ENCODE measurements at places on chromosomes 2 and 18.

DNA sequence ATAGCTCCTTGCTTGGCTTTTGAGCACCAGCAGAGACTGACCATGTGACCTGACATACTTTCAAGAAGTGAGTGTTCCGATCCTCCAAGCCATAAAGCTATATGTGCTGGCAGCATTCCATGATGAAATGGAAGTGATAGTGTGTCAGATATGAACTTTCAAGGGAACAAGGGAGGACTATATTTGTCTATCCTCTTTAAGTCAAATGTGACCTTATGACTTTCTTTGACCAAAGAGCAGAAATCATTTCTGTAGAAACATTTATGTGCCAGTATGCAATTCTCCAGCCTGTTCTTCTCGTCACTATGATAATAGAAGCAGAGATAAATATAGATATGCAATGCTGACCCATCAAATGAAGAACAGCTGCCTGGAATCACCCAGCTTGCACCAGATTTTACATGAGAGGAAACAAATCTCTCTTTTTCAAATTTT is 14.4 kb downstream of the HYCC2 start:
- no peak for DNase-seq

- DNase-seq = no peak
Measured at GRCh38 chr2:150997702-150998440, 263.8 kb downstream of the RBM43 start.

DNA sequence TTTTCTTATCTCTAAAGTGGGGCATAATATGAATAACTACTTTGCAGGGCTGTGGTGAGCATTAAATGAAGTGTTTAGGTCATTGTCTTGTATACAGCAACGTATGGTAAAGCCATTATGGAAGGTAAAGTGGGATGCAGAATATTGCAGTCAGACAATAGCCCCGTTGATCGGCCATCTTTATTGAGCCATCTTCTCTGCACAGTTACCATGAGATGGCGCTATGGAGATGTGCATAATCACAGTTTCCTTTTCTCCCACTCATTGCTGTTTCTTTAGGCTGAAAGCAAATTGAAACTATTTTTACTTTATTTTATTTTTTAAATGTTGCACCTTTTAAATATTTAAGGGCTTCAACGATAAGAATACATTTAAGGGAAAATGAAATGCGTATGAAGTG is 108.9 kb downstream of the THSD7B start:
- no peak for DNase-seq

- no peak for DNase-seq
Measured at GRCh38 chr2:160402997-160403979, 90.3 kb downstream of the RBMS1 start.

- DNase-seq = no peak
Measured at GRCh38 chr18:42929181-42929580, 186.3 kb downstream of the RIT2 start.

DNA sequence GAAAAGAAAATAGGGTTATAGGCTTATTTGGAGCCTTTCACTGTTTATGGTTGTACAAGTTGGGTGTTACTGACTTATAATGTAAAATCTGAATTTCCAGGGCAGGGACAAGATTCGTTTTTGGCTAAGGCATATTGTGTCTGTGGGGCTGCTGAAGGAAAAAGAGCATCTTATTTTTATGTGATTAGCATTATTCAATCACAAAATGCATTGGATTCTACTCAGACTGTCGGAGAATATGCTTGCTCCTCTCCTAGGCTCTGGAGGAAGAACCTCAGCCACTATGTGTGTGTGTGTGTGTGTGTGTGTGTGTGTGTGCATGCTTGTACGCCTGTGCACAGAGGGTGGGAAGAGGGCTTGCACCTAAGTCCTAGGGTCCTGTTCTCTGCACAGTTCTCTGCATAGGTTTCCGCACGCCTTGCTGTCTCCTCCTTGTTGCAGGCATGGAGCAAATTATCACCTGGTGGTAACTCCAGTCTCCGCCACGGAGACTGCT is 44.3 kb downstream of the AGAP1 start:
- no peak for DNase-seq

DNA sequence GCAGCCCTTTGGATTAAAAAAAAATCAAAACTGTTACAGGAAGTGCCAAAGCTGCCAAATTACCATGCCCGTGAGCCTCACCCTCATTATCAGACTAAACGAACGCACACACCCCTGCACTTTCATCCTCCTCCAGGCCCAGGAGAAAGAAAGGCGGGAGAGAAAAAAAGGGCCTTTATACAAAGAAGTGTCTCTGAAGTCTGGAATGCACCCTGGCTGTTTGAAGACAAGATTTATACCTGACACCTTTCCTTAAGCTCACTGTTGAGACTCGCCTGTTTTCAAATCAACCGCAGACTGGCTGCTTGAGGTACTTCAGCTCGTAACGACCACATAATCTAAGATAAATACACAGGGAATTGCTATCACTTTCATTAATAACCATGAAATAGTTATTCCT is 31.0 kb downstream of the EDAR start:
- DNase-seq = no peak

DNA sequence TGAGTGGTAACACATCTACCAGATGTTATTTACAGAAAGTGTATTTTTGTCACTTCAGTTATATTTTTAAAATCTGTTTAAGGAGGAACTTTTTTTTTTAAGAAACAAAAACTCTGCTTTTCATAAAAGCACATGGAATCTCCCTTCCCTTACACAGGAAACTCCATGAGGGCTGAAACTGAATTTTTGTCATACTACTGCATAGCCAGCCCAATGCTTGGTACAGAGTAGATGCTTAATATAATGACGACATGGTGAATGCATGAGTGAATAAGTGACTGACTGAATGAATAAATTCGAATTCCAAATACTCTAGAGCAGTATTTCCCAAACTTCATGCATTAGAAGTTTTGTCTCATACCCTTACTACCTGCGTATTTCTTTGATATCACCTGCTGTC is 86.5 kb downstream of the ROCK2 start:
- no peak for DNase-seq

- no peak for DNase-seq
Measured at GRCh38 chr18:39799006-39799405, 2156.0 kb upstream of the PIK3C3 start.

- no peak for DNase-seq
Measured at GRCh38 chr18:59266459-59266858, 6.8 kb downstream of the RAX start.

DNA sequence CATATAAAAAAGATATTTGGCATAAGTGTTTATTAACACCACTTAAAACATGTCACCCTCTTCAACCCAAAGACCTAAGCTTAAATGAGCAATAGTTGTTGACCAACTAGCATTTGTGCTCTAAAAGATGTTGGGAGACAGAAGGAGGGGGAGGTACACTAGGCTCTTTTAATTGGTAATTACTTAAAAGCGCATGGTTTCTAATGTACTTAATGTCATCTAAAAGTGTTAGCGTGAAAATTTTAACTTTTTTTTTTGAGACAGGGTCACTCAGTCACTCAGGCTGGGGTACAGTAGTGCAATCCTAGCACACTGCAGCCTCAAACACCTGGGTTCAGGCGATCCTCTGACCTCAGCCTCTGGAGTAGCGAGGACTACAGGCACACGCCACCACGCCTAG is 5.5 kb downstream of the WDSUB1 start:
- no peak for DNase-seq

GRCh38 chr2:242046206-242046826 is 176.8 kb downstream of the RTP5 start:
- peak; percentile 29 for DNase-seq
